ENCODE measurements at places on chromosomes 6 and 20.

DNA sequence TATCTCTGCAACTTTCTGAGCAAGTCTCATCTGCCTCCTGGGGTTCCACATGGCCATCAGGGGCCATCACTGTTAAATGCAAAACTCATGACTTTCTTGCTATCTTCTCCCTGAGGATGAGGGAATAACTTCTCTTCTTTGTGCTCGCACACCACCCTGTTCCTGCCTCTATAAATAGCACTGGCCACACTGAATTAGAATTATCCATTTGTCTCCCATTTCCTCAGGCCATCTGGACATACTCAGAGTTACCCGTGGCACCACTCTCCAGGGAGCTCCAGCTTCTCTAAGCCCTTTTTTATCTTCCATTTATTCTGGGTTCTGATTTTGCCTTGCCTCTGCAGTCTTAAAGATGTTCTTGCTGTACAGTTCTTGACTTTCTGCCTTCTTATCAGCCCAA is 72.8 kb upstream of the ECI2 start:
- DNase-seq: no peak

- DNase-seq: no peak
Measured at GRCh38 chr6:23003671-23004467, 434.5 kb downstream of the HDGFL1 start.

- no peak for DNase-seq
Measured at GRCh38 chr20:10699941-10700340, 26.1 kb upstream of the JAG1 start.

DNA sequence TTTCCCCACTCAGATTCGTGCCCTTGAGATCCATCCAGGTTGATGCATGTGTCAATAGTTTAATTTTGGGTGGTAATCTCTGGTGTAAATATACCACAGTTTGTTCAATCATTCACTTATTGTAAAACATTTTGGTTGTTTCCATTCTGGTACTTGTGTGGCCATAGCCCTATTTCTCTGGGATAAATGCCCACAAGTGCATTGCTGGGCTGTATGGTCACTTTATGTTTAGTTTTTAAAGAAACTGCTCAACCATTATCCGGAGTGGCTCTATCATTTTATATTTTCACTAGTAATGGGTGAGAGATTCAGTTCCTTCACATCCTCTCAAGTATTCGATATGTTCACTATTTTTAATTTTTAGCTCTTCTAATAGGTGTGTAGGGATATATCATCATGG is 60.7 kb upstream of the RNF24 start:
- DNase-seq: no peak

GRCh38 chr6:48765352-48765961 is 654.5 kb upstream of the PTCHD4 start:
- no peak for DNase-seq

DNA sequence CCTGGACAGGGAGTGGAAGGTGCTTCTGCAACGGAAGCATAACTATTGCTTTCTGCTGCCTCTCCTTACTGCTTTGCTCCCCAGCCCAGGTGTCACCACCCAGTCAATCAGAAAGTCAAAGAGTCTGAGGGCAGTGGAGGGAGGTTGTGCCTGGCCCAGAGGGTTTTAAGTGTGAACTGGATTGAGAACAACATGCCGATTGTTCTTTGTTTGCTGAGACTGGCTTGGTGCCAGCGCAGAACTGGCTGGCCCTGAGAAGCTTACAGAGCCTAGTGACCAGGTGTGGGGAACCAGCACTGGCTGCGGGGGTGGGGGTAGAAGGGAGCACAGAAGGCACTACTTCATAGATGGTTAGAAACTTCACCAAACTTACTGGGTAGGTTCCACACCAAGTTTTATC is 31.1 kb upstream of the ENPP4 start:
- no peak for DNase-seq

DNA sequence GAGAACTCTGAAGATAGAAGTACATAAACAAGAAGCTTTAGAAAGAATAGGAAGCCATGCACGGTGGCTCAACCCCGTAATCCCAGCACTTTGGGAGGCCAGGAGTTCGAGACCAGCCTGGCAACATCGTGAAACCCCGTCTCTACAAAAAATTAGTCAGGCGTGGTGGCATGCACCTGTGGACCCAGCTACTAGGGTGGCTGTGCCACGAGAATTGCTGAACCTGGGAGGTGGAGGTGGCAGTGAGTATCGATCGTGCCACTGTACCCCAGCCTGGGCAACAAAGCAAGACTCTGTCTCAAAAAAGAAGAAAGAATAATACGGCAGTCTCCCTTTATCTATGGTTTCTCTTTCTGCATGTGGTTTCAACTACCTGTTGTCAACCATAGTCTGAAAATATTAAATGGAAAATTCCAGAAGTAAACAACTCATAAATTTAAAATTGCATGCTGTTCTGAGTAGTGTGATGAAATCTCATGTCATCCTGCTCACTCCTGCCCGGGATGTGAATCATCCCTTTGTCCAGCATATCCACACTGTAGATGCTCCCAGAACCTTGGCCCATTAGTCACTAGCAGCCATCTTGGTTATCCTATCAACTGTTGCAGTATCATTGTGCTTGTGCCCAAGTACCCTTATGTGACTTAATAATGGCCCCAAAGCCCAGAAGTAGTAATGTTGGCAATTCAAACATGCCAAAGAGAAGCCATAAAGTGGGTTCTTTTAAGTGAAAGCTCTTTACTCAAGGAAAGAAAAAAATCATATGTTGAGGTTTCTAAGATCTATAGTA is 22.1 kb downstream of the DEK start:
- DNase-seq: no peak

GRCh38 chr20:37946946-37947345 is 44.0 kb downstream of the VSTM2L start:
- DNase-seq: no peak

GRCh38 chr6:112216662-112217551 is 37.5 kb downstream of the LAMA4 start:
- DNase-seq: no peak

DNA sequence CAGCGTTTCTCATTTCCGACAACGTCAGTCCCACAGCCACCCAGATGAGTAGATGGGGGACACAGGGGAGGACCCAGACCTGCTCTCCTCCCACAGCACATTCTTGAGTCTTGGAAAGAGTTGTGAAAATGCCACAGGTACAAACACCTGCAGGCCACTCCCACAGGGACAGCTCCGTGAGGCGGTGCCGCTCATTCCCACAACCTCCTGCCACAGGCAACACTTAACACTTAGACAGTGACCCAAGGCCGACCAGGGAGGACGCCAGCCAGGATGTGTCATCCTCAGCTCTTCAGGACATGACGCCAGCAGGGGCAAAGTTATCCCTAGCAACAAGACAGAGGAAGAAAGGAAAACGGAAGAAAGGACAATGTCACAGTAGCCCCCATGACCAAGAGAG is 22.9 kb upstream of the HLA-B start:
- no peak for DNase-seq

- no peak for DNase-seq
Measured at GRCh38 chr6:11006061-11006460, 38.0 kb downstream of the ELOVL2 start.

DNA sequence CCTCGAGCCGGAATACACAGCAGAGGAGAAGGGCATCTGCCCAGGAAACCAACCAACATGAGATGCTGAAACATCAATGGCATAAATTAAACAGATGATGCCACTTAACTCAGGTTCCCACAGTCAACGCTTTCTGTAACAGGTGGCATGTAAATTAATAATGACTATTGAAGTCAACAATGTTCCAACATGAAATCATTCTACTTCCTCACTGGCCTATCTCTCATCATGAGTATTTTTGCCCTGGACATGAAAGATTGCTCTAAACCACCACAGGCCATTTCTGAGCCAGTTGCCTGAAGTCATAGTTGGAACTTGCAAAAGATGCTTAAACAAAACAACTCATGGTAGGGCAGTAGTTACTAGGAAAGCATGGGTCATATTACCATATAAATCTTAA is 397.9 kb upstream of the JARID2 start:
- DNase-seq: no peak

- DNase-seq: peak; percentile 10
Measured at GRCh38 chr6:133837801-133838349, 51.0 kb upstream of the TCF21 start.

GRCh38 chr6:163181666-163182180 is 232.8 kb upstream of the QKI start:
- DNase-seq: no peak

DNA sequence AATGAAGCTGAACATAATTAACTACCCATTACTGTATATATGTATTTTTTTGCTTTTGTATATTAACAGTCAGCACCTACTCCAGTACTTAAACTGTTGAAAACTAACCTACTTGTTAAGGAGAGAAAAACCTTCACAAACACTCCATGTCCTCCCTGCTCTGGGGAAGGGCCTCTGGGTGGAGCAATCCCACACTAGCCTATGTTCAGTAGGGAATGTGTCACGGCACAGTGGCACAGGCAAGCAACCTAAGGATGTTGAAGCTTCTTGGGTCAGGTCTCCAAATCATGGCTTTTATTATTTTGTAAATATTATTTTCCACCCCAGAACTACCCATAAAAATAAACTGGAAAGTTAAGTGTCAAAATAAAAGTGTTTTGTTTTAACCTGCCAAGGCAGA is 5.3 kb downstream of the MAN1A1 start:
- DNase-seq: no peak

GRCh38 chr6:22980446-22980845 is 411.1 kb downstream of the HDGFL1 start:
- no peak for DNase-seq

- DNase-seq: no peak
Measured at GRCh38 chr6:68728159-68728979, 93.3 kb downstream of the ADGRB3 start.

GRCh38 chr6:36484736-36485135 is 41.9 kb downstream of the KCTD20 start:
- DNase-seq: no peak

DNA sequence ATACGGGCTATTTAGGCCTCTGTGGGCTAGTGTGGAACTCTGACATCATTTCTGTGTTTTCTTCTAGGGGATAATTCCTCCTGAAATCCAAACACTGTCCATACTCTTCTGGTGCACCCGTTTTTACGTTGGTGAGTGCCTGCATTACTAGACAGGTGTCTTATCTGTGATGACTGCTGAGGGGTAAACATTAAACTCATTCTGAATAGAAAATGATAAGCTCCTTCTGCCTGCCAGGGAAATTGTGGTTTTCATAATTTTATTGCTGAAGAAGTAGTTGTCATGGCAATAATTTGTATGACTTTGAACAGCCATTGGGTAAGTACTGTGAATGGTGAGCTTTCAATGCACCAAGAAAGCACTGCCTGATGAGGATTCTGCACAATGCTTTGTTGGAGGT is 705.6 kb downstream of the UTRN start:
- DNase-seq: no peak

DNA sequence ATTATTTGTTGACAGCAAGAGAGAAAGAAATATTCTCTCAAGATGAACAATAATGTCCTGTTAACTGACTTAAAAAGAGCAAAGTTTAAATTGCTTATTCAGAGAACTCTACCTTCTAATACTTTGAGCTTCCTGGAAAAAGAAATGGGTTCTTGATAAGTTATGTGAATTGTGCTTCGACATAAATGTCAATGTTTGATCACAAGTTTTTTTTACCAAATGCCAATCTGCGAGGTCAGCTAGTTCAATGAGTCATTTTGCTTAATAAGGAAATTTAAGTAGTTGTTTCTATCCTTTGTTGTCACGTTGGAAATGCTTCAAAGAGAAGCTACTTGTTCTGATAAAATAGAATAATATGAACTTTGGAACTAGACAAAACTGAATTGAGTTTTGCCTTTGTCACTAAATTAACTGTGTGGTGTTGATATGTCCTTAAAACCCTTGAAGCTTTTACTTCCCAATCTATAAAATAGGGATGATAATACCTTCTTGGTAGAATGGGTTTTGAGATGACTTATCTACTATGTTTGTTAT is 642.1 kb upstream of the FLRT3 start:
- DNase-seq: no peak

- no peak for DNase-seq
Measured at GRCh38 chr6:113381232-113381631, 475.9 kb upstream of the MARCKS start.

DNA sequence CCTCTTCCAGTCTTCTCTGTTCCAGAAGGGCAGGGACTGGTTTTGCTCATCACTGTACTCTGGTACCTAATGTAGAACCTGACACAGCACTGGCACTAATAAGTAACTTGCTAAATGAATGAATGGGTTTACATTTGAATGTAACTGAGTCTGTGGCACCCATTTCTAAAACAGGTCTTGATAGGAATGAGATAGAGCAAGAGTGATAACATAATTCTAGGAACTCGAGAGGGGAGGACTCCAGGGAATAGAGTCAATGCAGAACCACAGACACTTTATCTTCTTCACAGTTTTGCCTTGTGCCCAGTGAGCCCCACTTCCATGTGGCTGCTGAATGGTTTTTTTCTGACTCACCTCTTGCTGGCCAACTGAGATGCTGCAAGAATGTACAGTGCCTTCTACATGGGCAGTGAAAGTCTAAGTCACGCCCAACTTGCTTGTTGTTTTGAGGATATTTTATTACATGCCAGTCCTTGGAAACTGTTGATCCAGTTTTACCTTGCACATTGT is 61.1 kb downstream of the TBC1D7 start:
- DNase-seq: no peak

- DNase-seq: no peak
Measured at GRCh38 chr6:5425267-5425666, 164.0 kb downstream of the FARS2 start.

- no peak for DNase-seq
Measured at GRCh38 chr20:62353289-62354030, 13.7 kb downstream of the LAMA5 start.

DNA sequence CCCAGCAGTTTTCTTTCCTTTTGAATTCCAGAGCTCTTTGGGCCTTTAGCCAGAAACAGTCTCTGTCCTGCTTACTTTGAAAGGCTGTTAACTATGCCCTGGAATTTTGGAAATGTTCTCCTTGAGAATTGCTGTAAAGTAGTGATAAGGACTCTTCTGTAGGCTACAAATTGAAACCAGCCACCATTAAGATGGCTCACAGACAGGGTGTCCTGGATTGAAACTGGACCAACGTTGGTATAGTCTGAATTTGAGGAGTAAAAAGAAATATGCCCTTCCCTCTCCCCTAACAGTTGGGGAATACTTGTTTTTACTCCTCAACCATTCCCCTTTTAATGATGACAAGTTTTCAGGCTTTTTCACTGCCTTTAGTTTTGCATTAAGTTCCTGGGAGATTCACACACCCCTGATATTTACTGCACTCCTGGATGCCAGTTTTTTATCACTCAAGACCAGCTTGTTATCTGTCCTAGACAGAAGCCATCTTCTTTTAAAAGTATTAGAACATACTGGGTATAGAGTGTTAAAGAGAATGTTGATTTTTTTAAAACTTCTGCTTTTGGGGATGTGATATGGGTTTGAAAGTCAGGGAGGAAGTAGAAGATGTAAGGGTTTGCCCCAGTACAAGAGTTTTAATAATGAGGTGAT is 21.9 kb downstream of the TOP1 start:
- DNase-seq: no peak

DNA sequence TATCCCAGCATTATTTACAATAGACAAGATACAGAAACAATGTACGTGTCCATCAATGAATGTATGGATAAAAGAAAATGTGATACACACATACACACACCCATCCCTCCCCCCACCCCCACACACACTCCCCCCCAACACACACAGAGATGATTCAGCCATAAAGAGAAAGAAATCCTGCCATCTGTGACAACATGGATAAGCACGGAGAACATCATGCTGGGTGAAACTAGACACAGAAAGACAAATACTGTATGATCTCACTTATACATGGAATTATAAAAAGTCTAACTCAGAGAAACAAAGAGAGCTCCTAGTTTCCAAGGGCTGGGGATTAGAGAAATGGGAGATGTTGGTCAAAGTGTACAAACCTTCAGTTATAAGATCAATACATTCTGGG is 104.8 kb upstream of the LY86 start:
- no peak for DNase-seq

Data from stimulated activated naive B cell treated with anti-CD40 and anti-IgM and Interleukin-4, amounts not matched to agents 10 μg/mL and 1 μg/mL and 100 μg/mL, for 72 hours (primary cell).